ENCODE measurements at places on chromosomes 2 and 18. TPM values are rescaled to one million over a fixed set of nuclear protein-coding genes. Genes with fewer than 3 reads are reported as not detected.

Gene C1GALT1C1L
- 2.4 TPM for polyA plus RNA-seq

GRCh38 chr18:62585274-62586150 is 62.7 kb downstream of the ZCCHC2 start:
- no peak for DNase-seq

- DNase-seq: no peak
These were observed 3.0 kb downstream of the DHRS9 start for GRCh38 chr2:169072163-169072925.

GRCh38 chr2:141496810-141497209 is 634.0 kb downstream of the LRP1B start:
- DNase-seq: no peak

Gene DSC3
- polyA plus RNA-seq: 0.10 TPM

- DNase-seq: no peak
These were observed 123.2 kb downstream of the KCNS3 start for GRCh38 chr2:18001671-18002070.

Measured in right lung (tissue), 10 donors.